ENCODE measurements at places on chromosomes 2 and 18.
A peak's percentile ranks its signal among the peaks of the same experiment; 100 is the strongest.

DNA sequence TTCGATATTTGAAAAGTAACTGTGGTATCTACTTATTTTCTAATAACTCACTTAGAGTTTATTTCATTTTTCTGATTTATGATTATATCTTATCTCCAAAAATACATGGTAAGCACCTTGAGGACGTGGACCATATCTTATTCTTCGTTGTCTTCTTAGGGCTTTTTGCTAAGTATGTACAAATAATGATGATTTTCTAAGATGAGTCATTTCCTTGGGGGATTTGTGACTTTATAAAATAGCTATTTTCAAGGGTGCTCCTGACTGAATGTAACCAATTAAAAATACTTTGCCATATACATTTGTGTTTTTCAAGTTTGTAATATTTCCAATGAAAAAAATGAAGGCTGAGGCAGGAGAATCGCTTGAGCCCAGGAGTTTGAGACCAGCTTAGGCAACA, 56.3 kb downstream of the GREB1L start:
- no peak for DNase-seq

- DNase-seq: no peak
Observed at GRCh38 chr2:128016620-128017019, 11.2 kb downstream of the SAP130 start.

GRCh38 chr2:65430603-65431420, 1.6 kb downstream of the SPRED2 start:
- peak; percentile 63 for DNase-seq

- DNase-seq: no peak
Observed at GRCh38 chr2:66034467-66034866, 400.5 kb upstream of the MEIS1 start.

- no peak for DNase-seq
Observed at GRCh38 chr2:226862623-226863022, 26.8 kb downstream of the RHBDD1 start.

- no peak for DNase-seq
Observed at GRCh38 chr2:11540148-11540995, 6.5 kb downstream of the GREB1 start.

- no peak for DNase-seq
Observed at GRCh38 chr2:20224164-20224715, 690 bp downstream of the SDC1 start.

GRCh38 chr2:239465017-239466001, 64.5 kb upstream of the HDAC4 start:
- DNase-seq: no peak

GRCh38 chr2:39920307-39920801, 141.3 kb upstream of the THUMPD2 start:
- no peak for DNase-seq

DNA sequence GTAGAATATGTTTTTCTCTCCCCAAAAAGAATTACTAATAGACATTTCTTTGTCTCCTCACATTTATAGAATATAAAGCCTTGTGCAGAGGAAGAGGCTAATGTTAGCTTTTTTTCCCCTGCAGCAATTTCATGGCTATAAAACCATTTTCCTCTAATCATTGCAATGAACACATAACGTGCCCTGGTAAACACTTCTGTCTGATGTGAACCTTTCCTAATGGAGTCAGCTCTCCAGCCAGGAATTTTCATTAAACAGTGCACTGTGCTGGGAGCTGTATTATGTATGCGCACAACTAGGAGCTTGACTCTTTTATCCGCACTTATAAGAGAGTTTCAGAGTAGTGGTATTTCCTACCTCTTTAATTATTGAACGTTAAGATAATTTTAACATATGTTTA, 63.9 kb upstream of the SPATS2L start:
- no peak for DNase-seq

DNA sequence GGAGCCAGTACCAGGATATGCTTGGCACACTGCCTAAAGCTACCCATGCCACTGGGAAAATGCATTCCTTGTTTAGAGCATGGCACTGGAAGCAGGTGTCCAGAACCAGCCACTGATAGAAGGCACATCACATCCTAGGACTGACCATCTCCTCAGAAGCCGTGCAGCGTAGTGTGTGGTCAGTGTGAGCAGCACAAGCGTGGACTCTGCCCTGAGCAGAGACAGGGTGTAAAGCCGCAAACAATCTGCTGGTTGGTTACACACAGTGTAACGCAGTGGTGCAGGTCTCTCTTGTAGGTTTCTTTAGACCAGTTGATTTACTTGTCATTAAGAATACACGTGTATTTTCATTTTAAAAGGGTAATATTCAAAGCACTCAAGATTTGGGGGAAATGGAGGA, 377.8 kb upstream of the HS6ST1 start:
- DNase-seq: no peak

GRCh38 chr2:196431076-196431475, 208.4 kb upstream of the CCDC150 start:
- DNase-seq: no peak

- no peak for DNase-seq
Observed at GRCh38 chr2:3179626-3180025, 198.0 kb downstream of the EIPR1 start.

DNA sequence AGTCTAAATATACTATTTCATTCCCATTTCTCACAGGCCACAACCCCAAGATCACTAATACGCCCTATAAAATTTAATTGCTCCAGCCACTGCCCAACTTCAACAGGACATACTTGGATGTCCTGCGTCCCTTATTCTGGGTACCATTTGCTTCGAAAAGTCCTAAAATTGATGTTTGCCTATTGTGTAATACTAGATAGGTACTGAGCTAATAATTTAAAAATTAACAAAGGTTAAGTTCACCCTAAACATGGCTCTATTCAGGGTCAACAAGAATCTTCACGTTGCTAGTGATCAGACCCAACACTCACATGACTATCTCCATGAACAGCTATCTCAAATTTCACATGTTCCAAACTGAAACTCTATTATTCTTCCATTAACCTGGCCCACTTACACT, 296.4 kb upstream of the RND3 start:
- no peak for DNase-seq

- DNase-seq: no peak
Observed at GRCh38 chr2:112839407-112840067, 3.0 kb upstream of the IL1B start.

DNA sequence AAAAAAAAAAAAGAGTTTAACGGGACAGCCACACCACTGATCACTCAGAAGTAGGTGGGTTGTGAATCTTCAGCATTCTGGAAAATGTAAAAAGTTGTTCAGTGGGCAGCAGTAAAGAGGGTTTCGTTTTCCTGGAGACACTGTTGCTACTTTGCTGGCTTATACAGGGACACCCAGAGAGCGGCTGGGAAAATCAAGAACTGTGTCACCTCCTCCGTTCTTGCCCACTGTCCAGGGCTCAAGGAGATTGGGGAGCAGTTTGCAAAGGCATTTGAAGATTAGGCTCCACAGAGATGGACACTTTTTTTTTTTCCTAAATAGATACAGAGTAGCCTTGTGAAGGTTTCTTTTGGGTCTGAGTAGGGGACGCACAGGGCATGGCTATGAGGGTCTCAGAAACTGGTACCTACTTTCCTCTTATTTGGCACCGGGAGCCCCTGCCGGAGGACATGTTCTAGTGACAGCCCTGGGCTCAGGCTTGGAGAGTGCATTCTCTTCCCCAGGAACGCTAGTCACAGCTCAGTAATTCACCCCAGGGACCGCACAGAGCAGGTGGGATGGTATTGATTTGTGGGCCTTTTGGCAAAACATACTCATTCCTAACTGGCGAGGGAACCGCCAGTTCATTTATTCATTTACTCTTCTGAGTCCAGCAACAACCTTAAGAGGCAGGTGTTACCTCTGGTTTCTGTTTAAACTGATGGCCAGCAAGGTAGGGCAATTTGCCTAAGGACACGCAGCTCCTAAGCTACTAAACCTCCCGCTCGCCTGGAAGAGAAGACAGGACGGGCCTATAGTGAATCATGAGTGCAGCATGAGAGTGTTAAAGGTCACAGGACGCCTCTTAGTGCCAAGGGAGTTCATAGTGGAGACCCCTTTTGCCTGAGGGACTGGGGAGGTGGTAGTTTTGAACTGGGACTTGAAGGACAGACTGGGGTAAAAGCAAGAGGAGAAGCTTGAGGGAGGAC, 53.1 kb downstream of the HPCAL1 start:
- no peak for DNase-seq

DNA sequence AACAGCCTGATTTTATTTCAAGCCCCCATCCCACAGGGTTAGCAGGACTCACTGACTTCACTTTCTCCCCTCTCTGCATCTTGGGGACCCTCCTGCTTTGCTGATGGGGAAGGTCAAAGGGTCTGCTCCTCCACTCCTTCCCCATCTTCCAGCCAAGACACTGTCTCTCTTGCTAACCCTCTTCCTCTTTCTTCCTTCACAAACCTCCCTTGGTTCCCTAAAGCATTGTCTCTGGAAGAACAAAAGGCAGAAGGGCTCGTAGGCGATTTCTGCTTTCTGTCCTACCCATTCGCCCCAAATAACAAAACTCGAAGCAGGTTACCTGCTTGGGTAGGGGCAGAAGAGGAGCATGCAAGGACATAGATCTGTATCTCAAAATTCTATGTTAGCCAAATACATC, 5.5 kb upstream of the SLC4A3 start:
- no peak for DNase-seq

DNA sequence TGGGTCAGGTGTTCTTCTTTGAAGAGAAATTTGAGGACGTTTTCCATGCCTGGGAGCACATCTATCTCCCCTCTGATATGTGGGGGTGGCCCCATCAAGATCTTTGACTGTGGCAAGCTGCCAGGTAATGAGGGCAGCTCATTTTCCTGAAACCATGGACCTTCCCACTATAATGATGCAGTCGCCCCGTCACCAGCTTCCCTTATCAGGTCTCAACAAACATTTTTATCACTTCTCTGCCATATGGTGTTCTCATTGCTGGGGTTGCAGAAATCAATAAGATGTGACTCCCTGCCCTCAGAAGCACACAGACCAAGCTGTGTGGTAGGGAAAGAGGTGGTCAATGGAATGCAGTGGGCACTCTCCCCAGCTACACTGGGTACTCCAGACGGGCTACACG, 48.4 kb upstream of the B3GNT7 start:
- no peak for DNase-seq

- DNase-seq: no peak
Observed at GRCh38 chr2:173589604-173590275, 235.1 kb downstream of the CDCA7 start.

GRCh38 chr2:36464006-36464721, 108.6 kb downstream of the CRIM1 start:
- no peak for DNase-seq

DNA sequence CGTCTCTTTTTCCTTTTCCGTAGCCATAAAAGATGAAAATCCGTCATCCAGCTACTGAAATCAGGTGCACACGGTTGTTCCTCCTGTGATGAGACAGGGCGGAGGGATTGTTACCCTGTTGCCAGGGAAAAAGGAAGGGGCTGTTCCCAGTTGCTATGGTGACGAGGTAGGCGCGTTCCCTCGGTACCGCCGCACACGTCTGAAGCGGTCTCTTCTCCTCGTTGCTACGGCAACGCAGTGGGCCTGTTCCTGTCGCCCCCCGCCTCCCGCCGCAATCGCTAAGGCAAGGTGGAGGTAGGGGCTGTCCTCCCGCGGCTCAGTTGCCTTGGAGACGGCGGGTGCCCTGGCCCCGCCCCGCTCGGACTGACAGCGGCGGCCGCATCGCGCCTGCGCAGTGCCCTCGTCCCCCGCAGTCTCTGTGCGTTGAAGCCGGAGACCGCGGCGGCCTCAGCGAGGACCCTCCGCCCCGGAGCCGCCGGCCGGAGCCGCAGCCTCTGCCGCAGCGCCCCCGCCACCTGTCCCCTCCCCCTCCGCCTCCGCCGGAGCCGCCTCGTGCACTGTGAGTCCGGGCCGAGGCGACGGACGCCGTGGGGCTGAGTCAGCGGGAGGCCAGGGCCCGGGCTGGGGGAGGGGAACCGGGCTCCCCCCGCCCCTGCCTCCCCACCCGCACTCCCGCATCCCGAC, at the start of gene MAPRE3:
Gene MAPRE3 (plus strand): TSS at position 394 of the 684 bp plus-strand sequence. CDS start 51,582 bp downstream, outside the sequence.
- peak; percentile 84 for DNase-seq

- no peak for DNase-seq
Observed at GRCh38 chr18:27263369-27263768, 78.3 kb upstream of the CHST9 start.

- DNase-seq: no peak
Observed at GRCh38 chr2:55992455-55992854, 68.9 kb upstream of the EFEMP1 start.

GRCh38 chr2:239249776-239250175, 151.0 kb downstream of the HDAC4 start:
- DNase-seq: no peak

GRCh38 chr2:19689646-19690168, 212.1 kb downstream of the TTC32 start:
- no peak for DNase-seq

DNA sequence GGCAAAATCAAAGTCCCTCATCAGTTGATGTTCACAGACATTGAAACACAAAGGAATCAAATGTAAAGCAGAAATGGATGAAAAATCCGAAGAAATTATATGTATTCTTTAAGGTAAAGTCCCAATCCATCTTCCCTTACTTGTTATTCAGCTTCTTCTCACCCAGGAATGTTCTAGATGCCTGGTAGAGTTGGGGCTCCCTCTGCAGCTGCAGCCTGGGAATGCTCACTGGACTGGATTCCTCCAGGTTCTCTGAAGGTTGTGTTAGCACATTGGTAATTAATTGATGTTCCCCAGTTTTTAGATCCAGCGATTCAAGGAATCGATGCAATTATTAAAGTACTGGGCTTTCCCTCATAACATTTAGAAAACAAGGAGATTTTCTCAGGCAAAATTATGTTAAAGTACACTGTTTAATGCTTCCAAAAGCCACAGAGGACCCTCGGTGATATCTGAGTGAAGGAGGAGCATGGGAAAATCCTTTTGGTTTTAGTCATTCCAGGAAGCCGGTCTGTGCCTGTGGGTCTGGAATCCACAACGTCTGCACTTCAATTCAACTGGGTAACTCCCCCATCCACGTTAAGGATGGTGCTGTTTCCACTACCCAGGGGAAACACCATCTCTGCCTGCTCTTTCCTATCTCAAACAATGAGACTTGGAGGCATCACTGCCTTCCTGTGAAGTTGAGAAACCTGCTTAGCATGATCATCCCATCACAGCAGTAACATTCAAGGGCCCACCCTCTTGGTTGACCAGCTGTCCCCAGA, 22.0 kb downstream of the NTSR2 start:
- no peak for DNase-seq

DNA sequence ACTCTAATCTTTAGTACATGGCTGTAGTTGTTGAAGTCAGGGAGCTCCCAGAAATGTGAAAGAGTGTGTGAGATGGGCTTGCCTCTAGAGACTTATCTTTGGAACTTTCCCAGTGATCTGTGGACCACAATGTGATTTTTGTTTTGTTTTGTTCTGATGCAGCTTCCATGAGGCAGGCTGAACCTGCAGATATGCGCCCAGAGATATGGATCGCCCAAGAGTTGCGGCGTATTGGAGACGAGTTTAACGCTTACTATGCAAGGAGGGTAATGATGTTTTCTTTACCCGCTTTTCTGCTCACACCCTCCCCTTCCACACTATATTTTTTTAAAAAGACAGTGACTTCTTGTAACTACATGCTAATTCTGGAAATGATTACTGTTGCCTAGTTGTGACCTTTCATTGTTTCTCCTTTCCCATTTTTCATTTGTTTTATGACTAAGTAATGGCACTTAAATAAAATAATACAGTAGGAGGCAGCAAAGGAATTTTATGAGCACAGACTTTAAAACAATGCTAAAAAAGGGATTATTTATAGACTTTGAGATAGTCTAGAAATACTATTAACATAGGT, 29.3 kb downstream of the BCL2L11 start:
- DNase-seq: no peak

GRCh38 chr2:55827855-55828254, 95.7 kb downstream of the EFEMP1 start:
- no peak for DNase-seq

- peak; percentile 38 for DNase-seq
Observed at GRCh38 chr2:127398239-127398590, 10.4 kb upstream of the MAP3K2 start.

- DNase-seq: no peak
Observed at GRCh38 chr2:241860184-241861078, 1.7 kb upstream of the PDCD1 start.
